Mucosa of descending colon (tissue), 3 donors: ENCODE measurements at places on chromosomes 3 and 15. TPM values are rescaled to one million over a fixed set of nuclear protein-coding genes. Genes with fewer than 3 reads are reported as not detected.

MUC20 gene
- total RNA-seq = 112 TPM

GJD2 gene
- not detected for total RNA-seq

ATOSA gene
- 77.0 TPM for total RNA-seq

PLA2G4E gene
- 0.06 TPM for total RNA-seq

GRAMD2A gene
- 0.98 TPM for total RNA-seq

STARD5 gene
- total RNA-seq = 16.6 TPM

HGD gene
- 53.3 TPM for total RNA-seq

NLGN1 gene
- 0.43 TPM for total RNA-seq

AGBL1 gene
- not detected for total RNA-seq

CCR3 gene
- total RNA-seq = not detected

BCHE gene
- total RNA-seq = 3.1 TPM

KBTBD13 gene
- total RNA-seq = not detected

KLHL6 gene
- 1.9 TPM for total RNA-seq

EPHB3 gene
- total RNA-seq = 33.6 TPM

FOXB1 gene
- not detected for total RNA-seq

RASGRF1 gene
- 0.35 TPM for total RNA-seq

CSPG5 gene
- total RNA-seq = 0.58 TPM

EAF2 gene
- total RNA-seq = 5.6 TPM
